ENCODE measurements at places on chromosomes 16 and 17. TPM values are rescaled to one million over a fixed set of nuclear protein-coding genes. Genes with fewer than 3 reads are reported as not detected.

- DNase-seq = peak; percentile 64
These were observed 53.2 kb downstream of the NDEL1 start for GRCh38 chr17:8488901-8489300.

DNA sequence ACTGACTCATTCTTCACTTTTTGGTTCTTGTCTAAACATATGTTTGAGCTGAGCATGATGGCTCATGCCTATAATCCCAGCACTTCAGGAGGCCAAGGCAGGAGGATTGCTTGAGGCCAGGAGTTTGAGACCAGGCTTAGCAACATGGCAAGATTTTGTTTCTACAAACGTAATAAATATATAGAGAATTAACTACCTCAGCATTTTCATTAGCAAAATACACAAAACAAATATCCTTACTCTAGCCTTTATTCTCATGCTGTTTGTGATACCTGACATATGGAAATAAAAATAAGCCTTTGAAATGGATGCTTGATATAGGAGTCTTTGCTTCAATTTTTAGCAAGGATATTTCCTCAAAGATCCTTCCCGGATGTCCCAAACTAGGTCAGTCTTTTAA lies 132.8 kb downstream of the ABCC1 start:
- no peak for DNase-seq

The PDXDC1 gene
- 119 TPM for total RNA-seq

GRCh38 chr17:64231567-64232141 lies 31.4 kb downstream of the TEX2 start:
- no peak for DNase-seq

The KRTAP3-1 gene
- total RNA-seq = not detected

- no peak for DNase-seq
These were observed 90.4 kb downstream of the TMEM100 start for GRCh38 chr17:55632236-55632635.

- peak; percentile 89 for DNase-seq
These were observed 27.1 kb upstream of the CRYBA1 start for GRCh38 chr17:29219378-29220047.

The PHOSPHO1 gene
- total RNA-seq = not detected

DNA sequence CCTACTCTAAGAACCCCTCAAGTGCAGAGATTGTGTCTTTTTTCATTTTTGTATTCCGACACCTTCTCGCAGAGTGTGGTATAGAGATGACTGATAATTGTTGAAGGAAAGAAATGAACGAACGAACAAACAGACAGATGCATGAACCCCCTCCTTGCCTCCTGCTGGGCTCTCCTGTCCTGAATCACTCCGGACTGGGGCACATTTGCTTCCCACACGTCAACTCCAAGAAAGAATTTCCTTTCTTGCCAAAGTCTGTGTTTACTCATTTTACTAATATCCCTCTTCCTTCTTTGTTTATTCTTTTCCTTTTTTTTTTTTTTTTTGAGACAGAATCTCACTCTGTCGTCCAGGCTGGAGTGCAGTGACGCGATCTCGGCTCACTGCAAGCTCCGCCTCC lies 37.5 kb upstream of the BHLHA9 start:
- DNase-seq = no peak

The CSNK1D gene
- total RNA-seq = 69.2 TPM

The CCL14 gene
- 24.2 TPM for total RNA-seq

The ZDHHC1 gene
- total RNA-seq = 3.7 TPM

DNA sequence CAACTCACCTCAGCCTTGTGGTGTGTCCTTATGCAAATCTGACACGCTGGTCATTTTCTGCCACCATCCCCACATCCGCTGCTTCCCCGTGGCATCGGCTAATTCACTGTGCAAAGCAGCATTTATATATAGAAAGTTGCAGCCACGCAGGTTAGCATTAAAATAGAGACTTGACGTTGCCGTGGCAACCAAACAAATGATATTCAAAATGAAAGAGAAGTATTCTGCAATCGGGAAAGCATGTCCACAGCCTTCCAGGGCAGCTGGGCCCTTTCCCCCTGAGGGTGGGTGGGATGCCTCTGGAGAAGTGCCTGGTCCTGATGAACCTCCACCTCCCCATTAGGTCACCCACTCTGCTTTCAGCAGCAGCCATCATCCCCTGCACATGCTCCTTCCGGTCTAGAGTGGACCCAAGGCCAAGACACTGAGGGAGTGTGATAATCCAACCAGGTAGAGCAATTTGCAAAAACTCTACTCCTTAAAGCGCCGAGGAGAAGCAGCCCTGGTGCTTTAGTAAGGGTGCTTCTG lies 138.7 kb downstream of the GAS7 start:
- DNase-seq = no peak

The MYL4 gene
- total RNA-seq = 1.5 TPM

The PRCD gene
- total RNA-seq = 0.68 TPM

- peak; percentile 45 for DNase-seq
These were observed 13.8 kb upstream of the BCAR1 start for GRCh38 chr16:75264999-75265910.

GRCh38 chr17:77479372-77480198 lies 338.8 kb downstream of the SEC14L1 start:
- no peak for DNase-seq

The HOXB1 gene
- not detected for total RNA-seq

The SLC52A1 gene
- 0.47 TPM for total RNA-seq

The CDT1 gene
- 5.8 TPM for total RNA-seq

GRCh38 chr17:69508814-69509213 lies 94.3 kb downstream of the MAP2K6 start:
- no peak for DNase-seq
